Left cardiac atrium (tissue), 4 donors: ENCODE measurements at places on chromosomes 3 and 15. TPM values are rescaled to one million over a fixed set of nuclear protein-coding genes. Genes with fewer than 3 reads are reported as not detected.

Gene CCK
- not detected for total RNA-seq

Gene FSTL1
- 503 TPM for total RNA-seq

DNA sequence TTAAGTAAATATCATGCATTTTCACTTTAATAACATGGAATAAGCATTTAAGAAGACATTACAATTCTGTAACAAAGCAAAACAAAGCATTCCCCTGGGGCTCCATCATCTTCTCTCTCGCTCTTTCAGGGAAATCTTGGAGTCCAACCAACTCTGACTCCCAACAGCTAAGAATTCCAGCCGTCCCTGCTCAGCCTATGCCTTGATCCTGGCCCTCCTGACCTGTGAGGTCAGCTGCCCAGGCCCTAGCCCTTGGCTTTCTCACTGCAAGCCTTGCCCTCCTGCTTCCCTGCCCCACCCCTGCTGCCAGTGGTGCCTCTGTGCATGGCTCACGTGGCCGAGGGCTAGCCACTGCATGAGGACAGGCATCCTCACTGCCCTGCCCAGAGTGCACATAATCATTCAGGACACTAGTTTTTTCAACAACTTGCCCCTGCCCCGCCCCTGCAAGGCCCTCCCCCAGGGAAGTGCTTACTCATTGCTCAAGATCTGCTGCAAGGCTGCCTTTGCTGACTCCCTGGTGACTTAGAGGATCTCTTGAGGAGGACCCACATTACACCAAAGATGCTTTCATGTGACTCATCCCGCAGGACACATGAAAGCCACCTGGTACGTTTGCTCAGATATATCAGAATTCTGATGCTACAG, 37.6 kb downstream of the MTMR10 start:
- DNase-seq, result peak; percentile 14

DNA sequence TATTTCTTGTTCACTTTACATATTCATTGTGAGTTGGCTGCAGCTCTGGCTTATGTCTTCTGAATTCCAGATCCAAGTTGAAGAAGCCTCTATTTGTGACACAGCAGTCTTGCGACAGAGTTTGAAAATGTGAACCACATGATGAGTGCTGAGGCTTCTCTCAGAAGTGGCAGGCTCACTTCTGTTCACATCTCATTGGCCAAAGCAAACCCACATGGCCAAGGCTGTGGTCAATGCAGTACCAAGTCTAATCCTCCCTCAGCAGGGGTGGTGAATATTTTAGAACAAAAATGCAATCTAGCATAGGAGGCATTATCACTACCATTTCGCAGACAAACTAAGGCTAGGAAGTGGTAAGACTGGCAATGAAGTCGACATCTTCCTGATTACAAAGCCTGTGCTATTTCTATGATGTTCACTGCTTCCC, 45.2 kb downstream of the CDCP1 start:
- DNase-seq, result no peak

DNA sequence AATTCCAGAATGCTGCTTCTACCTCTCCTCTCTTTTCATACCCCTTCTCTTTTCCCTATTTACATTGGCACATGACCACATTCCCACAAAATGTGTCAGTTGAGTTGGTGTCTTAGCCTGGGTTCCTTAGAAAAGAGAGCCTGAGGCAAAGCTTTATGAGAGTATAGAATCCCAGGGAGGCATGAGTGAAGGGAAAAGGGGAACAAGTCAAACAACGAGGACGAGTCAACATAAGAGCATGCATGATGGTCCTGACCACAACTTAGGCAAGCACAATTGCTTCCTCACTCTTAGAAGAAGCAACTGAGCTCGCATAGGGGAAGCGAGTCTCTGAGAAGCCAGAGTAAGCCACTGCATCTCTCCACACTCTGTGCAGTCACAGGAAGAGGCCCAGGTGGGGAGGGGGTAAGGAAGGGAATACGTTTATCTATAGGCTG, 15.4 kb upstream of the ZNF774 start:
- no peak for DNase-seq

DNA sequence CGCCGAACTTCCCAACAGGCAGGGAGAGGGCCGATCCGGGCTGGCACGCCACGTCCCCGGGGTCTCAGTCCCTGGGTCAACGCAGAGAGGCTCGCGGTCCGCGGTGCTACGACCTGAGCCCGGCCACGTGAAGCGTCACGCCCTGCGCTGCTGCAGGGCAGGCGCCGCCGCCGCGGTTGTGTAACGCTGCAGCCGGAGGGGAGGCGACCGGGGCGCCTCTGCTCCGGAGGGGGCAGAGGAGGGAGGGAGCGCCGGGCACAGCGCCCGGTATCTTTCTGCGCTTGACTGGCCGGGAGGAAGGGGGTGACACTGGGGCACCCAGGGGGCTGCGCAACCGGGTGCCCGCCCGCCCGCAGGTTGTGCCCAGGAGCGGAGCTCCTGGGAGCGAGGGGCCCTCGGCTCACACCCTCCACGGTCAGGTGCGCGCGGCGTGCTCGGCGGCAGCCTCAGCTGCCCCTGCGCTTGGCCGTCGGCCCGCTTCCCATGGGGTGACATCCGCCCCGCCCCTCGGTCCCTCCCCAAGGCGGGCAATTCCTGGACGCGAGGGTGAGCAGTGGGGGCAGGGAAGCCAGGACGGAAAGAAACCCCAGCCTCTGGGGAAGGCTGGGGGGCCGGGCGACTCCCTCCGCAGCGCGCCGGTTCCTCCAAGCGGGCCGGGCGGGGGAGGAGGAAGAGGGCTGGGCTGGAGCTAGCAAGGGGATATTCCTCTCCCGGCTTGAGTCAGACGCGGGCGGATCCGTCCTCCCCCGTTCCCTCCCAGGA, 852 bp upstream of the BHLHE40 start:
- DNase-seq, result peak; percentile 99

DNA sequence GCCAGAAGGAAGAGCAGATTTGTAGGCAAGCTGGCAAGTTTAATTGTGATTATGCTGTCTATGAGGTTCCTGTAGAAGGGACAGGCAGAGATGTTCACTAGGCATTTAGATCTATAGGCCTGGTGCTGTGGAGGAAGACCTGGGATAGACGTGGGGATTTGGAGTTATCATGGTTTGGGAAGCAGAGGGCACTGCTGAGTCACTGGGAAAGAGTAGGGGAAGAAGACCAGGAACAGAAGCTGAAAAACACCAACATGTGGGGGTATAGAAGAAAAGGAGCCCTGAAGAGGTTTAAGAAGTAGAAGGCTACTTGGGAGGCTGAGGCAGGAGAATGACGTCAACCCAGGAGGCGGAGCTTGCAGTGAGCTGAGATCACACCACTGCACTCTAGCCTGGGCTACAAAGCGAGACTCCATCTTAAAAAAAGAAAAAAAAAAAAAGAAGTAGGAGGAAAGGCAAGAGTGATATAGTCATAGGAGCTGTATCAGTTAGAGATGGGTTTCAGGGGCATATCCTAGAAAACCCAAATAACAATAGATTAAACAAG, 19.3 kb downstream of the GRK7 start:
- no peak for DNase-seq
